ENCODE measurements at places on chromosomes 5 and 9. TPM values are rescaled to one million over a fixed set of nuclear protein-coding genes. Genes with fewer than 3 reads are reported as not detected.

DNA sequence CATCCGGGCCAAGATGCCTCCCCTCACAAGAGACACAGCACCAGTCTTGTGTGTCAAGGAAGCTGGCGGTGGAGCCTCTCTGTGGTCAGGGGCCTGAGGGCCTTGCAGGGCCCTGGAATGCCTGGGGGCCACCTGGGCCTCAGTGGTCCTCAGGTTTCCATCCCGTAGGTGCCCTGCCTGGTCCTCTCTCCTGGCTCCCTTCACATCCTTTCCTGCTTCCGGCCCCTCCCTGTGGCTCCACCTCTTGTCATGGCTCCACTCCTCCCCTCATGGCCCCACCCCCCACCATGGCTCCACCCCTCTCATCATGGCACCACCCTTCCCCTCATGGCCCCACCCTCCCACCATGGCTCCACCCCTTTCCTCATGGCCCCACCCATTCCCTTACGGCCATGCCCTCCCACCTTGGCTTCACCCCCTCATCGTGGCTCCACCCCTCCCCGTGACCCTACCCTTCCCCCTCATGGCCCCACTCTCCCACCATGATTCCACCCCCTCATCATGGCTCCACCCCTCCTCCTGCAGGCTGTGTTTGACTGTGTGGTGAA is 175.8 kb downstream of the CACNA1B start:
- no peak for DNase-seq

DNA sequence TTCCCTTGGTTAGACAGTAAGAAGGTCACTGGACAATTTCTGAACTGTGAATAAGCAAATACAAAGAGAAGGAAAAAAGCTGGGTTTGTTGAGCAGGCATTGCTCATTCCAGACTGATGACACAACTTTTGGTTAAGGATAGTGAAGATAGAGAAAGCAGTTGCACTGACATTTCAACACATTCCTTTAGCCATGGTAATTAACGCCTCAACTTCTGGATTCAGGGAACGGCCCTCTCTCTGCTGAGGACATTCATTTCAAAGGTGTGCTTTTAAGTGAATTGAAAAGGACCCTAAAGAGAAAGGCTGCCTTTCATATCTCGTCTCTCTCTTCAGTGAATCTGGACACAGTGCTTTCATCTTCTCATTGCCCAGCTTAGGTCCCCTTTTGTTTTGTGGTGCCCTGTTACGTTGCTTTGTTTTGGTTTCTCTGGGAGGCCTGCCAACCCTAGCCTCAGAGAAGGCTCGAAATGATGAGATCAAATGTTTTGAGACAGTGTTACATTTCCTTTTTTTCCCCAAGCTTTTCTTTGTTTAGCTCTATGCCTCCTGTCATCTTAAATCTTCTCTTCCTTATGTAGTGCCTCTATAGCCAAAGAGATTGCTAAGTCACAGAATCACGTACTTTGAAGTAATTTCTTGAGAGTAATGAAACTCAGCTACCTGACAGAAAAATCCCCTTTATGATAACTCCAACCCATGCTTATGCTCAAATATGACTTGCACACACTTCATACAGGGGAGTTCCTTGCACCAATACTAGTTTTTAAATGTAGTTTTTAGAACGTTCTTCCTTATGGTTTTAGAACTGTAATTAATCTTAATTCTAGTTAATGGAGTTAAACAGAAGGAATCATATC is 94.4 kb upstream of the IFNE start:
- no peak for DNase-seq

GRCh38 chr5:124721229-124721735 is 25.2 kb downstream of the ZNF608 start:
- no peak for DNase-seq

DNA sequence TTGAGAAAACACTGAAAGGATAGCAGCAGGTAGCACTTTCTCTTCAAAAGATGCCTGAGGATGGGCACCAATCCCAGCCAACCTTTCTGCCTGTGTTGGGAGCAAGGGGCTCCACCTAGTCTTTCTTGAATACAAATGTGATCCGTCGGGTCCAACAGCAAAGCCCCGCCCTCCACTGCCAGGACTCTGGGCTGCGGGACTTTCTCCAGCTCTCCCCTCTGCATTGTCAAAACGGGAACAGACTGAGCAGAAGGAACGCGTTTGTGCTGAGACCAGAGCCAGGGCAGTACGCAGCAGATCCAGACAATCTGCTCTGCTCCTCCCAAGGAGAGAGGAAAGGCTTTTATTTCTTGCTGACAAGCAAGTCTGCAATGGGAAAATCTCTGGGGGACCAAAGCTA is 139.7 kb downstream of the SEC61B start:
- DNase-seq: no peak

GRCh38 chr5:180563994-180564393 is 27.3 kb downstream of the SCGB3A1 start:
- no peak for DNase-seq

KCNN2 gene
- 8.0 TPM for total RNA-seq

DEPDC1B gene
- total RNA-seq: 0.27 TPM

ABLIM3 gene
- total RNA-seq: 131 TPM

EDIL3 gene
- total RNA-seq: 1.7 TPM

LCP2 gene
- 6.7 TPM for total RNA-seq

IL3 gene
- not detected for total RNA-seq

Measured in Right ventricle myocardium superior (tissue), 1 donor.